ENCODE measurements at places on chromosomes 4 and X. TPM values are rescaled to one million over a fixed set of nuclear protein-coding genes. Genes with fewer than 3 reads are reported as not detected.
A peak's percentile ranks its signal among the peaks of the same experiment; 100 is the strongest.

DCAF16 gene
- 10.9 TPM for total RNA-seq

TMEM47 gene
- 12.7 TPM for total RNA-seq

MAGEB6B gene
- not detected for total RNA-seq

HELT gene
- total RNA-seq, result not detected

IL2 gene
- total RNA-seq, result not detected

COX7B2 gene
- total RNA-seq, result not detected

FOXR2 gene
- not detected for total RNA-seq

ASB12 gene
- total RNA-seq, result not detected

SMPX gene
- total RNA-seq, result not detected

AREG gene
- 4.9 TPM for total RNA-seq

ACOX3 gene
- 23.4 TPM for total RNA-seq

DNA sequence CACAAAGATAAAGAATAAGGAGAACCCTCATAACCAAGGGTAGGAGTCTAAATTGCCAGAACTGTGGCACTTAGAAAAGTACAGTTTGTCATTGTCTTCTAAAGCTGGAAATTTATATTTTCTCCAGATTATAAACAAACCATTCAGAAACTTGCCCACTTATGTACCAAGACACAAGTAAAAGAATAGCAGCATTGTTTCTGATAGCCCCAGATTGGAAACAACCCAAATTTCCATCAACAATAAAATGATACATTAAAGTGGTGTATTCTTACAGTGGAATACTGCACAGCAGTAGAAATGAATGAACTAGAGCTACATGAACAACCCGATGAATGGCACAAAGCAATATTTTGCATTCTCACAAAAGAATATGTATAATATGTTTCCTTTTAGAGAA, 63.1 kb upstream of the PDHA1 start:
- no peak for DNase-seq

DNA sequence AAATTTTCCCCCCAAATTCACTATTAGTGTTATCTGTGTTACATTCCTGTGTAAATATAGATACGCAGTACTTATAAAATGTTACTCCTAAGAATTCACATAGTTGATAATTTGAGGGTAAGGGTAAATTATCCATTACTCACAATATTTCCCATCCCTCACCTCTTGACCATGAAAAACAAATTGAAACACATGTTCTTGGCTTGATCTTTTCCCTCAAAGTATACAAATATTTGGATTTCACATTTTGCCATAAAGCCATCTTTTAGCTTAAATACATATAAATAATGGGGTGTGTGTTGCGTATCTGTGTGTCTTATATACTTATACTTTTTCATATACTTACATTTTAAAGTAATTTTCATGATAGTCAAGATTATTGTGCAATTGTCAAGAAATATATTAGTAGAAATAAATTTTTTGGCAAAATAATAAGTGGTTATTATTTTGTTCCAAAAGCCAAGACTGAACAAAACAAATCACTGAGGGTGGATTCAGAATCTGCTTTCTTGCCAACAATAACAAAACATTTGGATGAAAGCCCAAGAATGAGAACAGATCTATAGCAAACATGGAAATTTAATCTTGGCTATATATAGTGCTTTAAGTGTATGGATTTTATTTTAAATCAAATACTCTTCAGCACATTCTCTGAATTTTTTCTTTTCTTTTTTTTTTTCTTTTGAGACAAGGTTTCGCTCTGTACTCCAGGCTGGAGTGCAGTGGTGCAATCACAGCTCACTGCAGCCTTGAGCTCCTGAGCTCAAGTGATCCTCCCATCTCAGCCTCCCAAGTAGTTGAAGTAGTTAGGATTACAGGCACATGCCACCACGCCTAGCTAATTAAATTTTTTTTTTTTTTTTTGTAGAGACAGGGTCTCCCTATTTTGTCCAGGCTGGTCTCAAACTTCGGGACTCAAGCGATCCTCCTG, 48.5 kb upstream of the PRSS48 start:
- DNase-seq, result no peak

DNA sequence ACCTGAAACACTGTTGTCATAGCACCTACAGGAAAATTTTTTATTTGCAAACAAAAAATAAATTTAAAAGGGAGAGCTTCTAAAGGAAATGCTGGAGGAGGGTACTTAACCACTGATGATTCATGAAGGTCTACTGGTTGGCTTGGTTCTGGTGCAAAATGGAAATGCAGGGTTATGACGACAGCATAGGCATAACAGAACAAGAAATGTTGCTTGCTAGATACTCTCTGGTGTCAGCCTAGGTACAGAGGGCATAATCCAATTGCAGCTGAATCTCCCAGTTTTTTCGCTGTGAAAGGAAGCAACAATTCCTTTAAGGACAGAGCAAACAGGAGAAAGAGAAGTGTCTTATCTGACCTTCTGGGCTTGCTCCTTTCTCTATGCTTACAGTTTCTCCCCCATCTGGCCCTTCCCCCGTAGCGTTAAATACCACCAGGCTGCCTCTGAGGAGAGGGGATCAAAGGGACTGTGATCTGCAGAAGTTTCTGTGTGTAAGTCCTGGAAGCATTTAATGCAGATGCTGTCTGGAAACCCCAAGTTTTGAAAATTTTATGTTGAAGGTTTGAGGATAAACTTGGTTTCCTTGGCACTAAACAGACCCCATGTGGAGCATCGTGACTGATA, 23.7 kb upstream of the CASK start:
- DNase-seq, result no peak

- no peak for DNase-seq
Observed at GRCh38 chr4:107801766-107802211, 22.9 kb upstream of the SGMS2 start.

- DNase-seq, result no peak
Observed at GRCh38 chr4:25433966-25434827, 57.1 kb downstream of the ANAPC4 start.

- DNase-seq, result peak; percentile 36
Observed at GRCh38 chr4:101256222-101256621, 91.1 kb downstream of the PPP3CA start.

GRCh38 chrX:74297766-74298165, 6.2 kb upstream of the ZCCHC13 start:
- DNase-seq, result no peak
